ENCODE measurements at places on chromosomes 2 and 18.

DNA sequence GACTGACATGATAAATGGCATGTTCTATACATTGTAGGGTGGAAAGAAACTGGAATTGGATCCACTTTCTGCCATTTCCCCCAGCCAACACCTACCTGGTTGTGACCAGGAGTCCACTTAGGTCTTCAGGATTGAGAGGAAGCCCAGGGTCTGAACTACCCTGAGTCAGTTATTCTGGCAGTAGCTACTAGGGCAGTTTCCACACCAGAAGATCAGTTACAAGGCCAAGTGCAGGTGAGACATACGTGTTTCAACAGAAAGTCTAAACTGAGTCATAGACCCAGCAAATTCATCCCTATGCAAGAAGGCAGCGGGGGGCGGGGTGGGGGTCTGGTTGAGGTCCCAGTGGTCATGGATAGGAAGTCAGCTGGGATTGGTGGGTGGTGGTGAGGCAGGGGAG, 21.9 kb downstream of the ANTXR1 start:
- no peak for DNase-seq

DNA sequence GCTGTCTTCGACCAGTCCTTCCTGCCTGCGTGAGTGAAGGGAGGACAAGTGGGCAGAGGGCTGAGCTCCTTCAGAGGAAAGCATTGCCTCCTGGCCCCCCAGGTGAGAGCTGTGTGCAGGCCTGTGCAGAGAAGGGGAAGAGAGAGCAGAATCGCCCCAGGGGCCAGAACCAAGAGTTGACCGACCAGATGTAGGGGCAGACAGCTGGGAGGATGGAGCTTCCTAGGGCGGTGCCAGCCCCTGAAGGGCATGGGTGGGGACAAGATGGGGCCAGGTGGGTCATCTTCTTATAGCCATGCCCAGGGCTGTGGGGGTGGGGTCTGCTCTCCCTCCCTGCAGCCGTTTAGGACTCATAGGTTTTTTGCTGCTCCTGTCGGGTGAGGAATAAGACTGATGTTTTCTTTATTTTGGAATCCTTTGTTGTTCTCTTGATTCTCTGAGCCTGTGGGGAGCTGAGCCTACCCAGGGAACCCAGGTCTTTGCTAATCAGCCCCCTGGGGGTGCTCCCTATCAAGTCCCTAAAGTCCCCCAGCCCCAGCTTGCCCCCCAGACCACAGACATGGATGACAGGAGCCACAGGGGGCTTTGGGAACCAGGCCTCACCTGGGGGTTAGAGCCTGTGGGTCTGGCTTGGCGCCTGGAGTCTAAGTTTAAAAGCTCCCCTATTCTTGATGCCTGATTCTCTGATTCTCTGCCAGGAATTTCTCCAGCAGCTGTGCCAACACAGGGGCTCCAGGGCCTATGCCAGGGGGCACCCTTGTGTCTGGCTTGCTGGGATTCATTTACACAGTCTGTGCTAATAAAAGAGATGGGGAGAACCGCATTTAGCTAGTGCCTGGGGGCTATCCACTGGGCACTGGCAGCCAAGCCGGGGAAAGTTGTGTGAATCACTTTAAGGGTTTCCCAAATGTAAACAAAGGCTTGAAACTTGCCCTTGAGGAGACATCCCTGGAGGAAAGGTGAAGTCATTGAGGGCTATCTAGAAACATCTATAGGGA, 9.3 kb upstream of the EFHD1 start:
- DNase-seq = no peak

DNA sequence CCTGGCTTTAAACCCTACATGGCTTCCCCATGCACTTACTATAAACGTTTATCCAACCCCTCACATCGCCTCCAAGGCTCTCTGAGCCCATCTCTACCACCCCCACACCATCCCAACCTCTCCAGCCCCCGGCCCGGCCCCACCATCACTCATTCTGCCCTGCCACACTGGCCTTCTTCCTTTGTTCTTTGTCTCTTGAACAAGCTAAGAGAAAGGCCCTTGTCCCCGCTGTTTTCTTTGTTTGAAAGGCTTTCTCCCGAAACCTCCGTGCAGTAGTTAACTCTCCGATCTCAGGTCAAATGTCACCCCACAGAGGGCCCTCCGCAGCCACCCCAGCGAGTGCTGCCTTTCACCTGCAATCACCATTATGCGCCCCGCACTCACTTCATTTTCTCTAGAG, 100.4 kb downstream of the AFF3 start:
- DNase-seq = no peak

DNA sequence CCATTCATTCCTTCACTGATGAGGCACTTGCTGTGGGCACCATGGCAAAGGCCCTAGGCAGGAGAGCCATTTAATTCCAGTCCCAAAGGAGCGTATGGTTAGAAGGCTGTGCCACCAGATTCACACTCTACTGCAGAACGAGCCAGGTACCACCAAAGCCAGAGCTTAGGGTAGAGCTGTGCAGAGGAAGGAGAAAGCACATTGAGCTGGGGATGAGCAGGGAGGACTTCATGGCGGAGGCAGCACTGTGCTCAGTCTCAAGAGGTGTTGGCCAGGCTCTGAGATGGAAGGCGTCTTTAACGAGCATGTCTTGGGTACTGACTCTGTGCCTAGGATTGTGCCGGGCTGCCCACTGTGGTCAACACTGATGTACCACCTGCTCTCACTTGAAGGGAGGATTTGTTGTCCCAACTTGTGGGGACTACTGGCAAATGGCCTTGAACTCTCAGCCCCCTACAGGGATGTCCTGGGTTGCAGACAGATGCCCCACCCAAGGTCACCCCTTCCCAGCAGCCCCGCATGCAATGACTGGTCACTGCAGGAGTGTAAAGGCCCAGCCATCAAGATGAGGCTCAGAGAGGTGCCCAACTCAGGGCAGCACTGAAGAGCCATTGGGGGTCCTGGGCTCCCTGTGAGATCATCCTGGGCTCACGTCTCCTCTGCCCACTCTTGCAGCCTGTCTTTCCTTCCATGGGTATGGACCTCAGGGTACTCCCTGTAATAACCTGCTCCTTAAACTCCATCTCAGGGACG, 251.4 kb downstream of the GLI2 start:
- DNase-seq = no peak

- DNase-seq = no peak
Measured at GRCh38 chr2:169525434-169525833, 15.9 kb downstream of the KLHL41 start.
